ENCODE measurements at places on chromosomes 13 and 19.

DNA sequence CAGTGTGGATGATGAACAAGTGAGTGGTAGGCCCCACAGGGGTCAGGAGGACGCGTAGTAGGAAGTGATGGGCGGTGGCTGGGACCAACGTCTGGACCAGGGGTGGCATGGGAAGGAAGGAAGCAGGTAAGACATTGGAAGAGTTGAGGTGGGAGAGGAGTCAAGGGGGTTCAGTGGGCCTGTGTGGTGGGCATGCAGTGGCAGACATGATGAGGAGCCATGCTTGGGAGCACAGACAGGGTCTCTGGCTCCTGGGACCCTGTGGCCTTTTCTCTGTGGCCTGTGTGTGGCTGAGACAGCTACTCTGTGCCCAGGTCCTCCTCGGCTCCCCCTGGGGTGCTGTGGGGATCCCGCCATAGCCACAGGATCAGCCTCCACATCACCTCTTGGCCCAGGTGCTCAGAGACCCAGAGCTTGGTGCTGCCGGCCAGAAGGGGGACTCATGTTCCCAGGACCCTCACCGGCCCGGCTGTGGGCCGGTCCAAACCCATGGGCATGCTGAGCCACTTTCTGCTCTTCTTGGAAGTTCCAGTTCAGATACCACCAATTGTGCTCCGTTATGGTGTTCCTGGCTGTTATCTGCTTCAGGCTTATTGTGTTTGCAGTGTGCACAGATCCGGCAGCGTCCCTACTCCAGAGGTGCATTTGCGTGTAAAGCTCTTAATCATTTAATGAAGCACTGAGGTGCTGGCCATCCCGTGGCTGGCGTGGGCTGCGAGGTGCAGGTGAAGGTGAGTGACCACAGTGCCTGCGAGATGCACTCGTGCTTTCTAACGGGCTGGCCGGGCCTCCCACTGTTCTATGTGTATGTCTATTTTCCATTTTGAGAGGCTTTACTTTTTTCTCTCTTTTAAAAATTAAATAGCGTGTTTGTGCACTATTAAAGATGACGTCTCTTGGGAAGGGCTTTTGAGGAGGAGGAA is 147.9 kb downstream of the TEX29 start:
- H3K27ac ChIP-seq = no peak overlapping the region
- no peak for DNase-seq
- no peaks in the 10 kb centered on the region for H3K36me3 ChIP-seq
- H3K27me3 ChIP-seq = peaks cover 33% of the 10 kb centered on the region
- no peaks in the 10 kb centered on the region for H3K4me1 ChIP-seq

DNA sequence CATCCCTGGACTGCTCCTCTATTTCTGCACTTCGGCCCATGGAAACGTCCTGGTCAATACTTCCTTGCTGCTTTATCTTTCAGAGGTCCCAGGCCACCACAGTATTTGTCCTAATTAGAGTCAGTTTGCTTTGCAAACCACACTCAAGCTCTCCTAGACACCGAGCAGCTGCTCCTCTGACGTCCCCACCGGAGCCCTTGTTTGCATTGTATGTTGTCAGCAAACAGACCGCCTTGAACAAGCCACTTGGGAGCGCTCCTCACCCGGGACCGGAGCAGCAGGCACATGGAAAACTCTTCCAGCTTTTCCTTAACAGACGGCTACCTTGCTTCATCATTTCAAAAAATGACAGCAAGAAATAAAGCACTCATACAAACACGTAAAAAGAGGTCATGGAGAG is 51.5 kb upstream of the GTF3A start:
- peaks cover 11% of the 10 kb centered on the region for H3K4me1 ChIP-seq
- no peak for DNase-seq
- peaks cover 2% of the 10 kb centered on the region for H3K36me3 ChIP-seq
- H3K4me3 ChIP-seq = no peak overlapping the region

- H3K27me3 ChIP-seq = peaks cover 48% of the 10 kb centered on the region
- H3K36me3 ChIP-seq = peaks cover 20% of the 10 kb centered on the region
- H3K4me1 ChIP-seq = peaks cover 51% of the 10 kb centered on the region
- H3K4me3 ChIP-seq = peak overlapping the region; percentile 68
- H3K27ac ChIP-seq = peak overlapping the region; percentile 96
These were observed 3.7 kb upstream of the PDE4A start for GRCh38 chr19:10416380-10417257.

DNA sequence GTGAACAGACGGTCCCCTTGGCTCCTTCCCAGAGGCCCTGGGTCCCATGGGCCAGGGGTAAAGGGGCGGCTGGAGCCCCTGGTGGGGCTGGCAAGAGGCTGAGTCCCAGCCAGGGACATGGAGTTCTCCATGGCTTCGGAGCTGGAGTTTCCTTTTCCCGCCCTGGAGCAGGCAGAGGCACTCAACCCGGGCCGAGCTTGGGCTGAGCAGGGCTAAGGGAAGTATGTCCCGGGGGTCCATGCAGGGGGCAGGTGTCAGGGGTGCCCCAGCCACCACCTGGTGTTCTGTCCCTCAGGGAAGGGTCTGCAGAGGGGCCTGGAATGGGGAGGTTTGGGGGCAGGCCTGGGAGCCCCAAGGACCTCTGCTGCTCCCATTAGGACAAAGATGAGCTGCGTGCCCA is 54.0 kb upstream of the TPM4 start:
- peaks cover 3% of the 10 kb centered on the region for H3K36me3 ChIP-seq
- H3K27ac ChIP-seq = no peak overlapping the region
- H3K4me3 ChIP-seq = no peak overlapping the region

- no peaks in the 10 kb centered on the region for H3K4me1 ChIP-seq
- no peak overlapping the region for H3K27ac ChIP-seq
- DNase-seq = no peak
- no peaks in the 10 kb centered on the region for H3K36me3 ChIP-seq
These were observed 978.4 kb upstream of the SPRY2 start for GRCh38 chr13:81319351-81319750.

DNA sequence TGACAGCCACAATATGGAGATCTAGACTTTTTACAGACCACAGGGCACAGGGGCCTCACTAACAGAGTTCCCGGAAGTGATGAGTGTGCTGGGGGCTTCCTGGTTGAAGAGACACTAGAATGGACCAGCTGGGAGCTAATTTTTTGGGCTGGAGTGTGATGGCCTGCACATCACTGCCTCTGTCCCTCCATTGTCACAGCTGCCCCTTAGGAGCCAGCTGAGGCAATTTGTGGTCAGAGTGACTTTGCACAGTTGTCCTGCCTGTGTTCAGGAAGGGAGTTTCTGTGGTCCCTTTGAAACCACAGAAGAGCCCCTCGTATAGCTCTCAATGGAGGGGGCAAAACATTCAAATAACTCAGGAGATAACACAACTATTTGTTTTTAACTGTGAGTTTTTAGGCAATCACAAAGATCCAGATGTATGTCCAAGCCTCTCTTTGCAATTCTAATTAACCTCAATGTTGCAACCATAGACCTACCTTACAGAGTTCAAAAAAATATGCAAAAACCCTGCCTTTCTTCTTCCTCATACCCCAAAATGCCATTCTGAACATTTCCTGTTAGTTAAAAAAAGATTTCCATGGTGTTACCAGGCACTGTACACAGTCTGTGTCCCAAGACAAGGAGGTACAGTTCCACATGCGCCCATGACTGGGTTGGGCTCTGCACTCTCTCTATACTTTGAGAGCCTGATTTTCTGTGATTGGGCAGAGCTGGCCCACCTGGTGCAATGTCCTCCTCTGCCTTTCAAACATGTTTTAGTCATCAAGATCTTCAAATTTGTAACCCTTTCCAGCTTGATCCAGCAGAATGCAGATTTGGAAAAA is 2.4 kb downstream of the ALOX5AP start:
- peak overlapping the region; percentile 82 for H3K27ac ChIP-seq
- peak overlapping the region; percentile 87 for H3K4me3 ChIP-seq
- H3K36me3 ChIP-seq = no peaks in the 10 kb centered on the region
- H3K4me1 ChIP-seq = peaks cover 65% of the 10 kb centered on the region
- DNase-seq = no peak
- no peaks in the 10 kb centered on the region for H3K27me3 ChIP-seq

DNA sequence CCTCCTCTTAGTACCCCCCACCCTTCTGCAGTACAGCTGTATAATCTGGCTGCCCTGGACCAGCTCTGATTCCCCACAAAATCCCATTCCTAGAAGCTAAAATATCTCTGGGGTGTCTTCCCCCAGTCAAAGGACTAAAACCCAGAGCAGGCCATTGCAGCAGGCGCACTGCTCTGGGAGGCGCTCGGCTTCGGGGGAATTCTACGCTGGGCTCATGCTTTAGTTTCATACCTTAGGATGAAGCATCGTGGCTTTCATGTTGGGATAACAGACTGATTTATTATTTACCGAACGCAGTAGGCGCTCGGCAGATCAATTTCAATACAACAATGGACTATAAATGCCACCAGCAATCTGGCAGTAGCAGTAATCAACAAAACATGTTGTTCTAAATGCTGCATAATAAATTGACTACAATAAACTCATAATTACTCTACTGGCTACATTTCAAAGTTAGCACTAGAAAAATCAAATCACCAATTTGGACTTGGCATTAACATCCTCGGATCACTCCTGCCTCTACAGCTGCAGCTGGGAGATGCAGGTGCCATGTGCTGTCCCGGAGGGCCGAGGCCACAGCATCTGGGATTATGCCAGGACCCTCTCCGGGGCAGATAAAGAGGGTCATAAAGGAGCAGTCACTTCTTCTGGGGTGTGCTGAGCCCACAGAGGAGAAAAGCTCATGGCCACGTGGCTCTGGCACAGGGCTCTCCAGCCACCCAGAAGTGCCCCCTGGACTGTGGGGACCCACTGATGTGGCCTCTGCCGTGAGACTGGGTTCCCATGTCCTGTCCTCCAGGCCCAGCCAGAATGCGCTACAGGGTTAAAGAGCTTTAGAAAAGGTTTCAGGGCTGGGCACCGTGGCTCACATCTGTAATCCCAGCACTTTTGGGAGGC is 35.3 kb downstream of the CEBPG start:
- peaks cover 2% of the 10 kb centered on the region for H3K36me3 ChIP-seq
- H3K27ac ChIP-seq = no peak overlapping the region
- DNase-seq = no peak

DNA sequence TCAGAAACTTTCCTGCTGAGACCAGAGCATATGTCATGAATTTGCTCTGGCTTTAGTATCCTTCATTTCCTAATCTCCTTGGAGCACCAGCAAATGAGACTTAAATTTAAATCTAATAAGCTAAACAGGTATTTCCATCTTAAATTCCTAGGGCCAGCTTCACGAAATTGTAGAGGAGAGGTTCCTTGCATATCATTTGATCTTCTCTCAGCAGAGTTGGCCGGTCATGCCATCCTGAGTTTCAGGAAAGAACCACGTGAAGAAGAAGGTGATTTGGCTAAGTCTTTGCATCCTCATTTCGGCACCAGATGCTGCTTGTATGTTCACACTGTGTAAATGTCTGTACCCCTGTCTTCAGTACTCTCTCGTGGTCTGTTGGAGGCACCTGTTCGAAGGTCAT is 370.4 kb upstream of the NBEA start:
- H3K27ac ChIP-seq = no peak overlapping the region
- H3K36me3 ChIP-seq = no peaks in the 10 kb centered on the region
- no peaks in the 10 kb centered on the region for H3K4me1 ChIP-seq
- H3K4me3 ChIP-seq = no peak overlapping the region
- H3K27me3 ChIP-seq = no peaks in the 10 kb centered on the region

DNA sequence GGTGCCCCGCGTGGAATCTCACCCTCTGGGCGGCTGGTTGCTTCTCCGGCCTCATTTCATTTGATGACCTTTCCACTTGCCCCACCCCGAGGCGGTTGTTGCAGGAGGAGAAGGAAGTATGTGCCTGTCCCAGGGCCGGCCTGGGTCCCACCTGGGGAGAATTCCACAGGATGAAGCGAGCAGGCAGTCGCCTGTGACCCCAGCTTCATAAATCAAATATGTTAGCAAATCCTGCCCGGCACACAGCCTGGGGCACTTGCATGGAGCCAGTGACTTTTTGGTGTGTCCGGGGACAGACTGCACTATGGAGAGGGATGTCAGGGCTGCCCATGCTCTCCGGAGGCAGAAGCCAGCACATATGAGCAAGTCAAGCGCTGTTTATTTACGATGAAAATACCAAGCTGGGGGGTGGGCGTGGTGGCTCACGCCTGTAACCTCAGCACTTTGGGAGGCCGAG is 19.7 kb upstream of the ZBTB7A start:
- H3K27me3 ChIP-seq = no peaks in the 10 kb centered on the region
- peaks cover 11% of the 10 kb centered on the region for H3K36me3 ChIP-seq
- peak overlapping the region; percentile 68 for H3K4me3 ChIP-seq
- H3K27ac ChIP-seq = peak overlapping the region; percentile 10
- H3K4me1 ChIP-seq = peaks cover 46% of the 10 kb centered on the region

DNA sequence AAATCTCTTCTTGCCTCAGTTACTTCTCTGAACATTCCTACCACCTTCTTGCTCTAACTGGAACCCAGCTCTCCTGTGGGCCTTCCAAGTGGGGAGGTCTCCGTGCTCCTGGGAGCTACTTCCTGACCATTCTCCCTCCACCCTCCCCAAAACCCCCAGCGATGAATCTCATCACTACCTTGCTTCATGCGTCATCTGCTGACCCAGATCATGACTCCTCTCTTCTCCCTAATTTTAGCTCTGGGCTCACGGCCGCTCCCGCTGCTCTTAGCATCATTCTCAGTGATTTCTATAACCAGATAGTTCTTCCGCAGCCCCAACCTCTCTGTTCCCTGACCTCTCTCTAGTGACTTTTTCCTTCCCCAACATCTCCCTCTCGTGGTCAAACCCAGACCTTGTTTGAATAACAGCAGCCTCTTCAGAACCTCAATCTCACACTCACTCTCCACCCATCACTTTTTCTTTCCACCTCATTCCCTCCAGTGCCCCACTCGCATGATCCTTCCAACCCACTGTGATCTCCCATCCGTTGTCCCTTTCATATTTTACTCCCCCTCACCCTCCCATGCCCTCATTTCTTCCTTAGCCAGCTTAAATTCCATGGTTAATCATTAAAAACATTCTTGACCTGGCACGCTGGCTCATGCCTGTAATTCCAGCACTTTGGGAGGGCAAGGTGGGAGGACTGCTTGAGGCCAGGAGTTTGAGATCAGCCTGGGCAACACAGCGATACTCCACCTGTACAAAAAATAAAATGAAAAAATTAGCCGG is 21.8 kb downstream of the MRPS12 start:
- no peak for DNase-seq
- no peak overlapping the region for H3K4me3 ChIP-seq
- H3K4me1 ChIP-seq = peaks cover 13% of the 10 kb centered on the region
- H3K36me3 ChIP-seq = peaks cover 2% of the 10 kb centered on the region
- no peak overlapping the region for H3K27ac ChIP-seq
- peaks cover 24% of the 10 kb centered on the region for H3K27me3 ChIP-seq
